ENCODE measurements at places on chromosomes 11 and 22.
A peak's percentile ranks its signal among the peaks of the same experiment; 100 is the strongest.

GRCh38 chr11:19458231-19458630, 217.5 kb upstream of the E2F8 start:
- no peak for DNase-seq

GRCh38 chr22:23058063-23058462, 12.3 kb upstream of the GNAZ start:
- no peak for DNase-seq

DNA sequence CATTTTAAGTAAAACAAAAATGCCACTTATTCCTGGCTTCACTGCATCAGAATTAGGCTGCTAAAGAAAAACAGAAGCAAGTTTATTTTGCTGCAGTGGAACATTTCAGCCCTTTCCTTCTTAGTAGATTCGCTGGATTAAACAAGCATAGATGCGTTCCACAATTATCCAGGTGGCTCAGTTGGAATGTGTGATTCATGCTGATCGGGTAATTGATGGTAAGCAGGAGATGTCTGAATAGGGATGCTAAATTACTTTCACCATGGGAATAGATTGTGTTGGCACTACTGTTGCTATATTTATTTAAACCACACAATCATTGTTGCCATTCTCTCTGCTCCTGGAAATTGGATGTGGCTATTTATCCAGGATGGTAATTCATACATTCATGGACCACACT, 440.1 kb upstream of the DDI1 start:
- no peak for DNase-seq

DNA sequence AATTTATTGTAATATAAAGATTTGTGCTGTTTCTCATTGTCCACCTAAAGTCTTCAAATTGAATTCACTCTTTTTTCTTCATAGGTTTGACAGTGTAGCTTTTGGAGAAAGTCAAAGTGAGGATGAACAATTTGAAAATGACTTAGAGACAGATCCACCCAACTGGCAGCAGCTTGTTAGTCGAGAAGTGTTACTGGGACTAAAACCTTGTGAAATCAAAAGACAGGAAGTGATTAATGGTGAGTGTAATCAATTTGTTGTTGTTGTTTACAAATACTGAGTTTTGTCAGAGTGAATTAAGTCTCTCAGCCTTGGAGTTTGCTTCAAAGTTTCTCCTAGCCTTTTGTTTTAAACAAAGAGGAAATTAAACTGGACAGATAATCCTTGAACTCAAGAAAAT, 53.6 kb upstream of the GRIK4 start:
- no peak for DNase-seq

DNA sequence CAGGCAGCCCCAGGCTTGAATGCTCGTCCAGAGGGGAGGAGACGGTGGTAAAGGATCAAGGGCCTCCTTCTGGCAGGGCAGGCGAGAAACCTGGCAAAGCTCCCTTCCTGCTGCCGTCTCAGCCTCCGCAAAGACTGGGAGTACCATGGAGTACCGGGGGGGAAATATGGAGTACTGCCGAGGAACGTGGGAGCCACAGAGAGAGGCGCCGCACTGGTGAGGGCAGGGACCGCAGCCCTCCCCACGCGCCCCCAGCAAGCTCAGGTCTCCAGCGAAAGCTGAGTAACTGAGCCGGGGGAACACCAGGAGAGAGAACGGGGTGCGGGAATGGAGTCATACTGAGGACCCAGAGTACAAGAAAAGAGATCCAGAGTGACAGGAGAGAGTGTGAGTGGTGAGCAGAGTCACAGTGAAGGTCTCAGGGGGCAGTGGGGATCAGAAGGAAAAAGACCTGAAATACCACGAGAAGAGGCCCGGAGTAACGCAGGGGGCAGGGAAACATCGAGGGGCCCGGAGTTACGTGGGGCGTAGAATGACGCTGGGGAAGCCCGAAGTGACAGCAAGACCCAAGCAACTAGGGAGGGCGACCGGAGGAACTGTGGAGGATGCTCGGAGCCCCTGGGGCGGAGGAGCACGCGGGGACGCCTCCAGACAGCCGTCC, 740 bp downstream of the EML3 start:
- no peak for DNase-seq

DNA sequence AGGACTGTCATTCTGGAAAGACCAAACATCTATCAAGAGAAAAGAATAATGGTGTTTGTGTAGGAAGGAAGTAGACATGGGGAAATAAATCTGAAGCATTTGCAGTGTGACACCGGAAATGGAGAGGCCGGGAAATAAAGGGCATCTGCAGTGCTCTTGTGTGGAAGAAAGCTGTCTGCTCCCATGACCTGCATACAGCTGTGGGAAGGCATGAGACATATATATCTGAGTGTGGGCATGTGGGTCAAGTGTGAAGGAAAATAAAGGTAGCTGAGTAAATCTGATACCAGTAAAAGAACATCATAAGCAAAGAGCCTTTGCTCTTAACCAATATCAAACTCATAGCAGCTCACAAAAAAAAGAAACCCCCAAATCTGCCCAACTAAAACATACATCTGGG, 72.1 kb upstream of the OR5AK2 start:
- no peak for DNase-seq

- no peak for DNase-seq
Observed at GRCh38 chr11:21461701-21462100, 731.2 kb upstream of the ANO5 start.

DNA sequence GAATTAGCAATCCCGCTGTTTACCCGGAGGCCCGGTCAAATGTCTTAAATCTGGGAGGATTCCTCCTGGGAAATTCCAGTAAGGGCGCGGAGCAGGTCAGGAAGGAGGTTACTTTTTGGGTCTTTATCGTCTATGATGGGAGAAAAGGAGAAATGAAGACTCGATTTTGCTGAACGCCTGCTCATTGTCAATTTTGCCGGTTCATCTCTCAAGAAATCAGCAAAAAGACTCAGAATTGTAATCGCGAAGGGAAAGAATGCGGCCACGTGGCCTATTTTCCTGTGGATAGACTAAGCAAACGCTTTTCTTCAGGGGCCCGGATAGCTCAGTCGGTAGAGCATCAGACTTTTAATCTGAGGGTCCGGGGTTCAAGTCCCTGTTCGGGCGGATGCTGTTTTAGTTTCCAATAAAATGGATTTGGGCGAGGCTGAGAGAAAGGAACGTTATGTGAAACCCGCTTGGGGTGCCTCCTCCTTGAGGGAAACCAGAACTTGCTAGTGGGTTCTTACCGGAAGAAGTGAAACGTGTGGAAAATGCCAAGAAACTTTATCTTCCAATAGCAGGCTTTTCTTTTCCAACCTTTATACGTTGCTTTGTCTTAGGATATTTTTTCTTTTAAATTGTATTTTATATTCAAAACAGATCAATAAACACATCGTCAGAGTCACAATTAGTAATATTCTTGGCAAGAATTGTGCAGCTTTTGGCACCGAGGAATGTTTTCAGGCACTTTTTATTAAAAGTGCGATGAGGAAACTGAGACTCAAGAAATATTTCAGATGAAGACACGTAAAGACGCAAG, 45.0 kb downstream of the OR4D9 start:
- peak; percentile 71 for DNase-seq

DNA sequence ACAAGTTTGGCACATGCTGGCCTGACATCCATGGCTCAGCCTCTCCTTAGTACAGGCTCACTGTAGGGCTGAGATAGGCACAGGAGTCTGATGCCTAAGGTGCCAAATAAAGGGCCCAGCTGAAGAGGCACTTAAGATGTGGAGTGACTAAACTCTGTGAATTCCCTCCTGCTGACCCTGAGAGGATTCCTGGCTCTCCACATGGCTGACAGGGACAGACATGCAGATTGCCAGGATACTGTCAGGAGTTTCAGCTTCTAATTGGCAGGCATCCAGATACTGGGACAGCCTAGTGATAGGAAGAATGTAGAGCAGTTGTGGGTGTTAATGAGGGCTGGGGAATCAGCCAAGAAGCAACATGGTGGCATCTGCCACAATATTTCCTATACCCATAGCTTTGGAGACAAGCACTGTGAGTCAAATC, 558.7 kb downstream of the INSC start:
- DNase-seq: peak; percentile 84

DNA sequence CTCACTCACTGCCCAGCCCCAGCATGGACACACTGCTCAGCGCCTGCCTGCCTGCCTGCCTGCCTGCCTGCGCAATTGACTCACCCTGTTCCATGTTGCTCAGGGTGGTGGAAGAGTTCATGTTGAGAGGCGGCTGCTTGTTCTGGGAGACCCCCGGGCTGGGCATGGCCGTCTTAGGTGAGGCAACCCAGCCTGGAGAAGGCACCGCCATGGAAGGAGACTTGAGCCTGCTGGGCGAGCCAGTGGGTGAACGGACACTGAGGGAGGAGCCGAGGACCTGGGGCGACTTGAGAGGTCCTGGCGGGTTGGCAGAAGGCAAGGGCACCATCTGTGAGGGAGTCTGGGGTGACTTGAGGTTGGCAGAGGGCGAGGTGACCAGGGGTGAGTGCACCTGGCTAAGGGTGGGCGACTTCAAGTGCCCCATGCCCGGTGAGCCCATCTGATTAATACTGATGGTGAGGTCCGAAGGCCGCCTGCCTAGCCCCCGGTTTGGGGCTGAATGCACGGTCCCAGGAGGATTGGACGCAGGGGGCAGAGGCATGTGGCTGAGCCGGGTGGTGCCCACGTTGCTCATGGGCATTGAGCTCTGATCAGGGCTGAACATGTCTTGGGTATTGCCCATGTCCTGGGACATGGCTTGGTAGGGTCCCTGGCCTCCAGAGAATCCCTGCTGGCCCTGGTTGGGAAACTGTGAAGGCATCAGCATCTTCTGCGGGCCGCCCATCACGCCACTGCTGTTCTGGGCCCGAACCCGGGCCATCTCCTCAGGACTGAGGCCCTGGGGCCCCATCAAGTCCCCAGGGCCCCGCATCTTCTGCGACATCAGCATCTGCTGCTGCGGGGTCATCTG, 17.1 kb downstream of the CXCR5 start:
- no peak for DNase-seq

GRCh38 chr11:70325824-70326223, 55.3 kb downstream of the PPFIA1 start:
- no peak for DNase-seq

- no peak for DNase-seq
Observed at GRCh38 chr11:28838741-28839140, 730.6 kb downstream of the METTL15 start.

DNA sequence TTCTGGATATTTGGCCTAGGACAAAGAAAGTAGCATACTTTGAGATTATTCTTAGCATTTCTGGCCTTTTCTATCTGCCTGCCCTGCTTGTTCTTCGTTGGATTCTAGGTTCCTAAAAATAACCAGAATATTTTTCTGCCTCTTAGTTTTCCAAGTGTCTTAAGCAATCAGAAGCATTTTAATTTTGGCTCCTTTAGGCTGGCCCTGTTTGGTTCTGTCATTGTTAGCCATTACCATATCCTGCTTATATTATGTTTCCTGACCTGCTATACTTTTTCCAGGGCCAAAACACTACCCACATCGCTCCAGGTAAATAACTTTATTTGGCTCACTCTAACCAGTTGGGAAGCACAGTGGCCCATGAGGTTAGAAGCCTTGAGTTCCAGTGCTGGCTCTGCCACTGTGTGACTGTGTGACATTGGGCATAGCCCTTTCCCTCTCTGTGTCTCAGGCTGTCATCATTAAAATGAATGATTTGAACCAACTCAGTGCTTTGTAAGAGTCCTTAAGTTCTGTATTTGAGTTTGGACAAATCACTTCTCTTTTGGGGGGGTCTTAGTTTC, 91.1 kb downstream of the STIM1 start:
- DNase-seq: no peak

- no peak for DNase-seq
Observed at GRCh38 chr11:4495487-4495886, 13.0 kb downstream of the OR52K1 start.

DNA sequence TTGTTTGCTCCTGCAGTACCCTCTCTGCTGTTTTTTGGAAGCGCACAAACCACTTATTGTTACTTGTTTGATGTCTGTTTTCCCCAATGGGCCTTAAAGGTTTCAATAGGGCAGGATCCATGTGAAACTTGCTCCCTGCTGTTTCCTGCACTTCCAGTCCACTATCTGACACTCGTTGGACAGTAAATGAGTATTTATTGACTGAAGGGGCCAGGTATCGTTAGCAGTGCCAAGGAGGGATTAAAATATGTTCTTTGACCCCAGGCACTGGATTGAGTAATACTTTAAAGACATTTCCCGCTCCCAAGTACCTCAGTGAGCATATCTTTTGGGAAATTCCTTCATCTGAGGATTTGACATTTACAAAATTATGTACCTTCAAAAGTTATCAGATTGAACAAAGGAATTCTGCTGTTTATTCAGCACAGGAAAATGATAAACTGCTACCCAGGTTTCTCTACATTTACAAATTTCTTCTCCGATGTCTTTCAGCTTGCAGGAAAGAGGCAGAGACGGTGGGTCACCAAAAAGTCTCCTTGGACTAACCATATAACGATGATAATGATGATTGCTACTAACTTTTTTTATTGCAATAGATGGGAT, 23.3 kb upstream of the OR9Q2 start:
- no peak for DNase-seq

GRCh38 chr22:17281440-17281841, 62.2 kb upstream of the ADA2 start:
- no peak for DNase-seq

DNA sequence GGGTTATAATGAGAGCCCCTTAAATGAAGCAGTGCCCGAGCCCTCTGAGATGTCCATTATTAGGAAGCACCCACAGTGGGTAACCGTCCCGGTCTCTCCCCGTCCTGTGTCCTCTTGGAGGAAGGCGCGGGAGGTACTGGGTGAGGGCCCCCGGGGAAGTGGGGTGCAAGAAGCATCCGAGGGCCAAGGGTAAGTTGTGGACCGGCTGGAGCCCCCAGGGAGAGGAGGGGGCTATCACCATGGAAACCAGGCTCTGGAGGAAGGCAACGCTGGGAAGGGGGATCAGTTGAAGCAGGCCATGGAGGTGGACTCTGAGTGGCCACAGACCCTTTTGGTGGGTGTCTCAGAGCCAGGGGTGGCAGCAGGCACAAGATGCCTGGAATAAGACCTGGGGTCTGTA, 173.6 kb downstream of the ST3GAL4 start:
- DNase-seq: no peak

DNA sequence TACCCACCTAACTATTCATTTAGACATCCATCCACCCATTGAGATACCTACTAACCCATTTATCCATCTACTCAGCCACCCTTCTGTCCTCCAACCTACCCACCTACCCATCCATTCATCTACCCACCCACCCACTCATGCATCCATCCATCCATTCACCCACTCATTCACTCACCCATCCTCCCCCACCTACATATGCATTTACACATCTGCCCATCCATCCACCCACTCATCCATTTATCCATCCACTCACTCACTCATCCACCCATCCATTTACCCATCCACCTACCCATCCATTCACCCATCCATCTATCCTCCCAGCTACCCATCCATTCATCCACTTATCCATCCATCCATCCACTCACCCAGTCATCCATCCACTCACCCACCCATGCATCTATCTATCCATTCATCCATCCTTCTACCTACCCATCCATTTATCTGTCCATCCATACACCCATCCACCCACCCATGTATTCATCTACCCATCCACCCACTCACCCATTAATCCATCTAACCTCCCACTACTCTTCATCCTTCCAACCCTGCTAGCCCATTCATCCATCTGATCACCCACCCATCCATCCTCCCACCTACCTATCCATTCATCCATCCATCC, 378.7 kb downstream of the CTTN start:
- no peak for DNase-seq

- DNase-seq: no peak
Observed at GRCh38 chr11:69657456-69657910, 16.5 kb downstream of the CCND1 start.
